Naive thymus-derived CD4-positive, alpha-beta T cell (primary cell): ENCODE measurements at places on chromosomes 12 and 14. TPM values are rescaled to one million over a fixed set of nuclear protein-coding genes. Genes with fewer than 3 reads are reported as not detected.
A peak's percentile ranks its signal among the peaks of the same experiment; 100 is the strongest.

Gene CSRP2
- not detected for total RNA-seq

Gene RPL10L
- not detected for total RNA-seq

Gene CCDC198
- not detected for total RNA-seq

Gene SERPINA5
- total RNA-seq, result not detected

Gene JAG2
- 0.27 TPM for total RNA-seq

Gene TMEM253
- not detected for total RNA-seq

Gene EPS8
- 2.0 and 2.4 TPM in 2 replicates for total RNA-seq

Gene CHGA
- not detected for total RNA-seq

Gene ADGRD1
- 0.33 and 0.41 TPM in 2 replicates for total RNA-seq

Gene SCNN1A
- 0.22 TPM in 1 of 2 replicates, not detected in the other for total RNA-seq

Gene VASH1
- 18.2 TPM for total RNA-seq

Gene MAP3K9
- 5.5 TPM for total RNA-seq

DNA sequence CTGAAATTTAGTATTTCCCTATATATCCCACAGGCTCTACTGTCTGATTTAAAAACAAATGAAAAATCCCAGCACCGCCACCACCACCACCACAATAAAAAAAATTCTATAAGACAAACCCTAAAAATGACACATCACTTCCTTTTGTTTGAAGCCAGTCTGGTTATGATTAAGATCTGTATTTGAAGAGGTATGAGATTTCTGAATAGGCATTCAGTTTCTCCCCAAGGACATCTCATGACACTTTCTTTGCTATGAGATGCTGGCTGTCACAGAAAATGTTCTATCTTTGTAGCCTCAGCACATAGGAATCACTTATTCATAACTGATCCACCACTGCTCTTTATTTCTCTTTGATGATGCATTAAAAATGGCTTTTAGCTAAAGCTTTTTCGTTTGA is 1071.0 kb downstream of the SLC6A15 start:
- no peak for DNase-seq

GRCh38 chr12:106127338-106128126 is 11.2 kb downstream of the NUAK1 start:
- DNase-seq, result no peak

DNA sequence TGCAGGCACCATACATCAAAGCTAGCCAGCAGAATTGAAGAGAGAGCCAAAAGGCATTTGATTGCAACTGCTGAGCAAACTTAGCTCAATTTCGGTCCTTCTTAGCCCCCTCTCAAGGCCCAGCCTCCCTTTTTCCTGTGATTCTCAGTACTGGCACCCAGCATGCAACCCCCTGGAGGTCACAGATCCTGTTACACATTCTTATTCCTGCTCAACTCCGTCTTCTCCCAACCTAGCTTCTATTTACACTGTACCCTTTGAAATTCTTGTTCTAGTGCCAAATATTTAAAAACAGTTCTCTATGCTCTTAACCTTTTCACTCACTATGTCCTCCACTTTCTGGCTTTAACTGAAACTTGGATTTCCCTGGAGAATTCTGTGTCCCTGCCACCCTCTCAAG is 131.3 kb upstream of the CPSF6 start:
- DNase-seq, result no peak

DNA sequence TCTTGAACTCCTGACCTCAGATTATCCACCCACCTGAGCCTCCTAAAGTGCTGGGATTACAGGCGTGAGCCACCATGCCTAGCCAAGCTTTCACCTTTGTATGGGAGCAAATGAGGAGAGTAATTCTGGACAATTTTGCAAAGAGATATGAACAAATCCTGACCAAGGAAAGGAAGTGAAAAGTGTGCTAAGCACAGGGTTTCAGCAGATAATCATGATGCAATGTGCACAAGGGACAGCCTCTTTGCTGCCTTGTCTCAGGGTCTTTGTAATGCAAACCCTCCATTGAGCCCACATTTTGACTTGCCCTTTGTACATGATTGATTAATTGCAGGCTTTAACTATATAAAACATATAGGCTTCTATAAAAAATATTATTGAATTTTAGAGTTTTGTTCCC is 9.2 kb upstream of the PYGL start:
- no peak for DNase-seq

- no peak for DNase-seq
Observed at GRCh38 chr14:60893911-60894310, 87.0 kb downstream of the TRMT5 start.

DNA sequence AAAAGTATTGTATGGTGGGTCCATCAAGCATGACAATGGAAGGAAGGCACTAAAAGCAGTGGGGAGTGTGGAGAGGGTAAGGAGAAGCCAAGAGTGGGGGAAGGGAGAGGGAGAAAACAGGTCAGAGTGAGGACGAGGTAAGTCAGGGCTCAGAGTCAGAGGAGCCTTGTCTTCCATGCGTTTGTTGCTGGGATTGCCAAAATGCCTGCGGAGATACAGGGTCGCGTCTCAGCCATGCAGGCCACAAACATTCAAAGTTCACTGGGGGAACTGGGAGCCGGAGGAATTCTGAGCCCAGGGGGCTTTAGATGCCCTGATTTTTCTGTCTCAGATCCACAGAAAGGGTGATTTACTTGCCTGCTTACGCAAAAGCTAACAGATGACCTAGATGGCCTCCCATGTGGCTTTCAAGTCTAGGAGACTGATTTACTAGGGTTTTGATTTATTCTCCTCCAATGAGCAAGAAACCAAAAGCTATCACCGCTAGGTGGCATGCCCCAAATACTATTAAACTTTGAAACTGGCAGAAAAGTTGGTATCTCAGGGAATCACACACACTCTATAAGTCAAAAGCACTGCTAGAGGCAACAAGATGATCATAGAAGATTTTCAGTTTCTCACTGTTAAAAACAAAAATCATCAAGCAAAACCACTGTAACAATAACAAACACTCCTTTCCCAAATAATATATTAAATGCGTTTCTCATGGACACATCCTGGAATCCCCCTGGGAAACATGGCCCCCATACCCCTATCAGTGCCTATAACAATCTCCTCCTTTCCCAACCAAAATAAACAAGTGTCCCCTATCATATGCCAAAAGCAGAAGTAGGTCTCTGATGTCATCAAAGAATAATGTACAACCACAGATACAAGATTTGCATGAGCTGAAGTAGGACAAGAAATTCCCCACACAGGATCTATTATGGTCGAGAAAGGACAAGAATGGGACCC is 26.6 kb upstream of the MDM1 start:
- DNase-seq, result peak; percentile 76

GRCh38 chr14:73777420-73777819 is 63.2 kb upstream of the PNMA1 start:
- no peak for DNase-seq

GRCh38 chr12:74620921-74621320 is 83.3 kb downstream of the ATXN7L3B start:
- DNase-seq, result no peak

DNA sequence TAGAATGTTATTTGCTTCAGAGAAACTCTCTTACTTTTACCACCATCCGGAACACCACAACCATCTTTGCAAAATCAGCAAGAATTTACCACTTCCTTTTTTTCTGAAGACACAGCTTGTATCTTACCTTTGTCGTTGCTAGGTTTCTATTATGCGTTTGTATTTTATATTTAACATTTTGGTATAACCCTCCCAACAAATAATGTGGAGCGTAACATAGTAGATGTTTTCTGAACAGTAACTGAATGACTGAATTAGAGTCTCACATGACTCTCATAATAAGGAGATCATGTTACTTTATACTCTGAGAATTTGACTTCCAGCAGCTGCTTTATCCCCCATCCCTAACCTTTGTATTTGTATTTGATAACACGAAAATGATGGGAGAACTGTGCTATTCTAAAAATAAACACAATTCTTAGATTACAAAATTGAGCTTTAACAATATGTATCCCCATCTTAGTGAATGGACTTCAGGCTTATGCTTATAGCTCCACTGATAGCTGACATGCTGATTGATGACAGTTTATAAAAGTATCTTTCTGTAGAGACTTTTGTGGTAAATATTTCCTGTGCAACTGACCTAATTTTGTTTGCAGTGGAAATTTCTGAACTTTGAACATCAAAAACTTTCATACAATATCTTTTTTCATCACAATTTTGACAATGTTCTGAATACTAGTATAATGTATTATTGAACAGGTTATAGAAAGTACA is 7.9 kb upstream of the KLRB1 start:
- peak; percentile 66 for DNase-seq

- DNase-seq, result no peak
Observed at GRCh38 chr12:54442099-54442498, 23.0 kb upstream of the ITGA5 start.

GRCh38 chr12:54388237-54389133 is 4.0 kb upstream of the ZNF385A start:
- DNase-seq, result no peak

- no peak for DNase-seq
Observed at GRCh38 chr12:59716043-59716442, 120.2 kb downstream of the SLC16A7 start.

DNA sequence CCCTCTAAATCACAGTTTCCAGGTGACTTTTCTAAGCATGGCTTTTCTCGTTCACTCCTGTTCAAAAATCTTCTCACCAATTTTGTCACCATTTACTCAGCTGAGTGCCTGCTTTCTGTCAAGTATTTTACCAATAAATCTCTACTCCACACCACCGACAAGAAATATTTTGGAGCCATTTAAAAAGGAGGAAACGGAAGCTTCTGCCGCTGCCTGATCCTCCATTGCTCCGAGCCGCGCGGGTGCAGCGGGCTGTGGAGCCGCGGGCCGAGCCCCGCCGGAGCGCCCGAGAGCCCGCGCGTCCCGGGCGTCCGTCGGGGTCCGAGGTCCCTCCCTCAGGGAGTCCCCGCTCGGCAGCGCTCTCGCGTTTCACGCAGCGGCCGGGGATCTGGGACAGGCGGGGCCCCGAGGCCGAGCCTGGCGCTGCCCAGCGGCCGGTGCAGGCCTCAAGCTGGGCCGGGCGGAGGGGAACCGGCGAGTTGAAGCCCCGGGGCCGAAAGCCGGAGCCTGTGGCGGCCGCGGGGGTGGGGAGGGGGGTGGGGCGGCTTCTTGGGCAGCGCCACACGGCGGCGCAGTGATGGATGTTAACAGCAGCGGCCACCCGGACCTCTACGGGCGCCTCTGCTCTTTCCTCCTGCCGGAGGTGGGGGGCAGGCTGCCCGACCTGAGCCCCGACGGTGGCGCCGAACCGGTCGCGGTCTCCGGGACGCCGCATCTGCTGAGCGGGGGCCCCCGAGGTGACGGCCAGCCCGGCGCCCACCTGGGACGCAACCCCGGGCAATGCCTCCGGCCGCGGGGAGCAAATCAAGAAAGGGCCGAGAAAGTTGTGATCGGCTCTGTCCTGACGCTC is 1.1 kb upstream of the HEBP1 start:
- DNase-seq, result peak; percentile 70

- no peak for DNase-seq
Observed at GRCh38 chr14:97107080-97107479, 309.9 kb downstream of the VRK1 start.

GRCh38 chr14:22448035-22448904 is 140.8 kb downstream of the DAD1 start:
- DNase-seq, result no peak

GRCh38 chr12:123034865-123035264 is 54.4 kb downstream of the ARL6IP4 start:
- DNase-seq, result no peak

GRCh38 chr14:100871234-100872186 is 32.0 kb downstream of the RTL1 start:
- no peak for DNase-seq

GRCh38 chr12:118052324-118053070 is 8.5 kb downstream of the WSB2 start:
- DNase-seq, result no peak

- no peak for DNase-seq
Observed at GRCh38 chr14:104421892-104422828, 157.4 kb upstream of the C14orf180 start.

DNA sequence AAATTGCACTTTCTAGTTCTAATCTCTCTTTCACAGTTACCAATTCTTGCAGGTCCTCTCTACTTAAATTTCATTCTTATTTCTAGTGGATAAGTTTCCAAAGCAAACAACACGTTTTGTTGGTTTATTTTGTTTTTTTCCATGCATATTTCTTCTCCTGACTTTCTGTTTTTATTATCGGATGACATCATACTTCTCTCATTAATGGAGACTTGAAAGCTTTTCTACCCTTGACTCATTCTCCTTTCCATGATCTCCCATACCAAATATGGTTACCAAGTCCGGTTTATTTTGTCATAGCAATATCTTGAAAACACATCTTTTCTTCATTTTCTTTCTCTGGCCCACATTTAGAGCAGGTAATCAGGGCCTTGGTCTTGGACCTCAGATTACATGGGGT is 796.5 kb downstream of the GALC start:
- no peak for DNase-seq

DNA sequence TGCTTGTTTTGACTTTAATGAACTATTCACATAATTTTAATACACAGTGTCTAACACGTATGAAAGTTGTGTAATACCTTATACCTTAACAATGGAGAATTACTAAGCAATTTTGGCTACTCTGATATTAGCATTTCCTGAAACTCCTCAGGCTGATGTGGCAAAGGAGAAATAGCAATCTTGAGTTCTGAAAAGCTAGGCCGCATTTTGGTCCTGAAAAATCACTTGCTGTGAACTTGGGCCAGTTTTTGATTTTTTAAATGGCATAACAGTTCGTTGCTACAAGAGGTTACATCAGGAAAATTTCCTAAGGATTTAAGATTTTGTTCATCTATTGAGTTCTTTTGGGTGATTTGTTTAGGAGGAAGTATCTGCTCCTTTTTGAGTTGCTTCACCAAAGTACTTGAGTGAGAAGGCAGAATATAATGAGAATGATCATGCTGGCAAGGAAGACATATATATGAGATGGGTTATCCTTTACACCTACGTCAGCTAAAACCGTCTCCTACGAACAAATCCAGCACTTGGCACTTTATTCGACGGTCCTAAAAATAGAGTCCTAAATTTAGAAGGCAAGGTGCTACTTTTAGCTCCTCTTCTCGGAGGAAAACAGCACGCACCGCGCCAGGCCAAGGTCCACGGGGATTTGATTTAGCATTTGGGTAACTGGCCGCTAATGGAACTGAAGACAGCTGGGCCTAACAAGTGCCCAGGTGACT is 32.2 kb downstream of the MIA2 start:
- DNase-seq, result no peak

- DNase-seq, result no peak
Observed at GRCh38 chr12:129727100-129727499, 176.7 kb downstream of the TMEM132D start.

GRCh38 chr12:28870839-28871440 is 278.1 kb upstream of the FAR2 start:
- DNase-seq, result no peak

DNA sequence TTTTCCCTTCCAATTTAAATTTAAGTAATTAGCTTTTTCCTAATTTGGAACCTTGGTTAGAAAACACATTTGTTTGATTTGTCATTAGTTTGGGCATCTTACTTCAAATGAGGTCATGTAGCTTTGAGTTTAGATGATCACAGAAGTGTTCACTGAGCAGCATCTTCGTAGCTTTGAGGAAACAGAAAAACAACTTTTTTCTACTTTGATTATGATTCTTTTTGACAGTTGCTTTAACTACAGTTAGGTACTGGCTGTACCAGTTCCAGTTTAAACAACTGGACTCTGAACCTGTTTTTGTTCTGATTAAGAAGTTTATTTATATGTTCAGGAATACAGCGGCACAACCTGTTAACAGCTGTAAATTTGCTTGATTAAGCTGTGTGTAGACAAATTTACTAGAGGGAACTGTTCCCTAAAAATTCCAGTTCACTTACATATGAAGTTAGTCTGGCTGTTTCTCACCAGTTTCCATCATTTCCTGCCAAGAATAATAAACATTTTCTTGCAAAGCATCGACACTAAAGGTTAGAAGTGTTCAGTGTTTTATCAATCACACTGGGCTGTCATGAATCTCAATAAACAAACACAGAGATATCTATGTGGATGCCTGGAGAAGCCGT is 191.9 kb downstream of the RAD51B start:
- no peak for DNase-seq

- DNase-seq, result no peak
Observed at GRCh38 chr12:94592080-94592479, 58.3 kb downstream of the TMCC3 start.
